ENCODE measurements at places on chromosomes 7 and 10. TPM values are rescaled to one million over a fixed set of nuclear protein-coding genes. Genes with fewer than 3 reads are reported as not detected.

TRUB1 gene
- total RNA-seq: 15.1 TPM

PITX3 gene
- total RNA-seq: not detected

COL26A1 gene
- total RNA-seq: 0.35 TPM

SLC18A3 gene
- total RNA-seq: 0.42 TPM

NEUROG3 gene
- 3.1 TPM for total RNA-seq

CRHR2 gene
- 0.16 TPM for total RNA-seq

GPR158 gene
- total RNA-seq: 0.07 TPM

PNLIPRP1 gene
- total RNA-seq: 2.5 TPM

CYP3A7 gene
- total RNA-seq: not detected

CPA2 gene
- total RNA-seq: 5.2 TPM

LBX1 gene
- total RNA-seq: not detected

SPDYE2 gene
- not detected for total RNA-seq

PARD3 gene
- 48.8 TPM for total RNA-seq

All from colonic mucosa (tissue), 4 donors.